Ovary (tissue), 10 donors: ENCODE measurements at places on chromosomes 12 and 14.

DNA sequence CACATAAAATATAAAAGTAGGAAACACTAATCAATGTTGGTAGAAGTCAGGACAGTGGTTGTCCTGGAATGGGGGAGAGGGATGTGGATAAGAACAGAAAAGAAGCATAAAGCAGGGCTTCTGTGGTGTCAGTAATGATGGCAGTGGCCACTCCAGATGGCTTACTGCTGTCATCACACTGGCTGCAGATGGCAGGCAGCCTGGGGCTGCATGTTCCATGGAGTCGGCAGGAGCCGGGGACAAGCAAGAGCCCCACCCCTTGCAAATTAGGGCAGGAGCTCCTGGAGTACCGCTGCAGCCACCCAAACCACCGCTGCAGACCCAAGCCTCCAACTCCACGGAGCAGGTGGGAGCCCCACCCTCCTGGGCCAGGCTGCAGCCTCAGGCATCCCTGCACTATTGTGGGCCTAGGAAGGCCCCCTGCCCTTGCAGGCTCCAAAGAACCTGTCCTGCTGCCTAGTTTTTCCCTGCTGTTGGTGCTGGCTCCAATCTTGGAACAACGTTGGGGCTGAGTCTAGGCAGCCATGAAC is 28.8 kb upstream of the SLC5A8 start:
- no peak for DNase-seq

- peak; percentile 40 for DNase-seq
Observed at GRCh38 chr12:45674181-45674977, 55.1 kb upstream of the ARID2 start.

DNA sequence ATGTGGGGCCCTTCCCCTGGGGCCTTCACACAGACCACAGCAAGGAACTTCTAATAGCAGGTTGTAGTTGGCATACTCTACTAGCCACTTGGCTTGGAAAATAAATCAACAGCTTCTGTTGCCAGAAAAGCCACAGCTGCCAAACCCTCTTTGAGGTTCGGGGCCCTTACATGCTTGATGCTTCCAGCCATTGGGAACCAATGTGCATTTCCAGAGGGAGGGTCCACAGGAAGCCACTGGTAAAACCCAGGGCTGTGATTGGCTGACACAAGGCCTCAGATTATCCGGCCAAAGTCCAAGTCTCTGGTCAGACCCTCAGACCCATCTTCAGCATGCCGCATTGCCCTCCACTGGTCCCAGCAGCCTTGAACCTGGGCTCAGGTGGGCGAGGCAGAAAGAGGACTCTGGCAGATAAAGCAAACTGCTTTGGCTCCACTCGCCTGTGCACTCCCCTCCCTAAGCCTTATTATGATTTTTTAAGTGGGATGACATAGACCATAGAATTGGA is 214.4 kb downstream of the BCL11B start:
- DNase-seq, result no peak

DNA sequence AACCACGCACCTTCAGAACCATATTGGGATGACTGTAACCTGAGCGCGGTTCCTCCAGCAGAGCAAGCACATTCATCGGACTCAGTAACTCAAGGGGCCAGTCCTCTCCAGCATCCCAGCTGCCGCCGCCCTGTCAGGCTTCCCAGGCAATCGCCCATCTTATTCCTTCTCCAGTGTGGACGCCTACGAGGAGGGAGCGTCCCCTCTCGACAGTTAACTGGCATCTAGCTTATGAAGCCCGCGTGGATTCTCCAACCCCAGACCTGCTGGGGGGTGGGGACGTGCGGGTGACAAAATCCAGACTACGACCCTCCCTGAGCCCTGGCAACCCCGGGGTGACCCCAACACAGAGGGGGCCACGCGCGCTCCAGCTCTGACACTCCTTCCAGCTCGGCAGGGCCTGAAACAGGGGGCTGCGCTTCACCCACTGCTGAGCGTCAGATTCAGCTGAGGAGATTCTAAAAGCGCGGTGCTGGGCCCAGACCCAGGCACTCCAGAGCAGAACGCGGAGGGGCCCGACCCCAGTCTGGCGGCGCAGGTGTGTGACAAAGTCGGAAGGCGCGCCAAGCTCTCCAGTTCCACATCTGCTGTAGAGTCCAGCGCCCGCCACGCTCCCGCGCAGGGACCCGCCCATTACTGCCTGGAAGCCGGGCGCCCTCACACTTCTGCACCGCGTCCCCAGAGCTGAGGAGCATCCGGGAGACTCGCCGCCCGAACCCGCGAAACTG is 43.9 kb upstream of the ESR2 start:
- no peak for DNase-seq

DNA sequence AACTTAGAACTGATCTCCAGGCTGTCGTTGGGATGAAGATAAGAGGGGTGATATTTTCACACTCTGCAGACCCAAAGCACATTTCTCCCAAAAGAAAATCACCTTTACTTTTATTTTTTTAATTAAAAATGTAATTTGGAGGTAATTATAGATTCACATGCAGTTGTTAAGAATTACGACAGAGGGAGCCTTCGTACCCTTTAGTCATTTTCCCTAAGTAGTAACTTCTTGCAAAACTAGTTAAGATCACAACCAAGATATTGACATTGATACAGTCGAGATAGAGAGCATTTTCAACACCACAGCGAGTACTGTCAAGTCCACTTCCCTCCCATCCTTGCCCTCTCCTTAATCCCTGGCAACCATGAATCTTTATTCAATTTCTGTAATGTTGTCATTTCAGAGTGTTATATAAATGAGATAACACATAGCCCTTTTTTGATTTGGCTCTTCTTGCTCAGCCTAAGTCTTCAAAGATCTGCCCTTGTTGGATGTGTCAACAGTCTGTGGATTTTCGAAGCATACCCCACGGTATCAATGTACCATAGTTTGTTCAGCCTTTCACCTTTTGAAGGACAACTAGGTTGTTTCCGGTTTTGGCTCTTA is 39.6 kb downstream of the DNAH10 start:
- no peak for DNase-seq

DNA sequence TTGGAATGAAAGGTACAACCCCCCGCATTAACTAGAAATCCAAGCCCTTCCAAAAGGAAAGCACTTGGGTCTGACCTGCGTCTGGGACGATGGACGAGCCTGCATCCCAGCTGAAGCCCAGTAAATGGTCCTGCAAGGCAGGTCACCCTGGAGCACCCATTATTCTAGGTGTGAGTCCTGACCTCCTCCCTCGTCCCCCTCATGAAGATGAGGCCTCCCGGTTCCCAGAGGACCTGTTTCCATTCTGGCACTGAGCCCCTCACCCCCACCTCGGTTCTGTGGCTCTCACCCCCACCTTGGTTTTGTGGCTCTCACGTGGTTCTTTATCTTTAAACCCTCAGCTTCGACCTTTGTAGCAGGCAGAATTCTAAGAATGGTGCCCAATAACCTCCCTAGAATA is 7.3 kb downstream of the IFI27 start:
- DNase-seq, result no peak

- peak; percentile 53 for DNase-seq
Observed at GRCh38 chr14:74804219-74804825, 41.2 kb downstream of the YLPM1 start.

DNA sequence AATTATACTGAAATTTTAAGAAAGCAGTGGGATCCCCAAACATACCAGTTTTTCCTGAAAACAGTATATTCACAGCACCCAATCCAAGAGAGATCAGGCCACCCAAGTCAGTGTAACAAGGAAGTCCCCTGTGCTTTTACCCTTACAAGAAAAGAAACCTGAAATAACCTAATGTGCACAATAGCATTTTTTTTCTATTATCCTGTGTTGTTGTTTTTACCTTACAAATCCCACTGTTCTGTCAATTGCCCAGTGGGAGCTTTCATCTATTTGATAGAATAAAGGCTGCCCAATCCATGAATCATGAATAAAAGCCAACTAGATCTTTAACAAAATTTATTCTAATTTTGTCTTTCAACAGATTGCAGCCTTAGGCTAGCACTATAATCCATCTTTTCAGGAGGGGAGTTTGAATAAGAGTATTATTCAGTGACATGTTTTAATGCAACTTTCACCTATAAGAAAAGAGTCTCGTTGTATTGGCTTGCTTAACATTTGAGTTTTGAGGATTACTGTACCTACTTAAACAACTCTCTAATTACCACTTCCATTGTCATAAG is 457.4 kb downstream of the TRHDE start:
- no peak for DNase-seq

GRCh38 chr14:72608391-72609204 is 285.3 kb downstream of the DPF3 start:
- no peak for DNase-seq

- DNase-seq, result no peak
Observed at GRCh38 chr14:93454224-93454623, 23.5 kb downstream of the UNC79 start.

- no peak for DNase-seq
Observed at GRCh38 chr12:76455582-76456345, 103.8 kb downstream of the OSBPL8 start.

- DNase-seq, result no peak
Observed at GRCh38 chr12:113435367-113435766, 13.2 kb downstream of the SDSL start.

- DNase-seq, result no peak
Observed at GRCh38 chr14:100673085-100673806, 53.4 kb upstream of the DLK1 start.

DNA sequence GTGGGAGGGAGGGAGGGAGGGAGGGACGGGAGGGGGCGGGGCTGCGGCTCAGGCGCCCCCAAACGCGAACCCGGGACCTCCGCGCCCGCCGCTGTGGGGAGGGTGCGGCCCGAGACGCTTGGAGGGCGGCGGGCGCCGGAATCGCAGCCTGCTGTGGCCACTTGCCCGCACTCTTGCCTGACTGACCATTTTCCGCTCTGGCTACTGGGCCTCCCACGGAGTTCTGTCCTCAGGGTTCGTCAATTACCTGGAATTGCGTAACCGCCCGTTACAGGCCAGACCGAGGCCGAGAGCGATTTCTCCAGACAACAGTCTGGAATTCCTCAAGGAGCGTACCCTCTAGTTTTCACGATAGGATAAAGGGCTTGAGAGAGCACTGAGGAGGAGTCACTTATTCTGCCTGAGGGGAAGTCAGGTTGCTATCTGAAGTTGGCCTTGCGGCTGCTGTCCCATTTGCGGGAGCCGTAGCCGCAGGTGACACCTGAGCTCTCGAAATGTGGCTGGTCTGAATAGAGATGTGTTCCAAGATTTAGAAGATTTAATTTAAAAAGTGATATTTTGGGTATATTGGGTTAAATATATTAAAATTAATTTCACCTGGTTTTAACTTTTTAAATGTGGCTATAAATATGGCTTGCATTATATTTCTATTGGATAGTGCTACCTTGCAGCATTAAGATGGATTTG is 446 bp upstream of the ZNF641 start:
- peak; percentile 84 for DNase-seq

DNA sequence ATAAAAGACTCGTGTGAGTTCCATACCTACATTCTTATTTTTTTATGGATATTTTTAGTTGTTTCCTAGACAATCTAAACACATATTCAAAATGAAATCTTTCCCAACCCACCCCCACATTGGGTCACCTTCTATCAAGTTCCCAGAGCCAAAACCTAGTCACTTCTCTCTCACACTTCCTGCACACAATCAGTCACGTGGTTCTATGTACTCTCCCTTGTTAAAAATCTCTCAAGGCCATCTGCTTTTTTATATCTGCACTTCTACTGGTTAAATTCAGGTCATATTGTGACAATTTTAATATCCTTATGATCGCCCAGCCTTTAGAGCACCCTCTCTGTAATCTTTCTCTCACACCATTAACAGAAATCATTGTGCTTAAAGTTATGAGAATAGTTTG is 175.0 kb upstream of the SYT10 start:
- no peak for DNase-seq

DNA sequence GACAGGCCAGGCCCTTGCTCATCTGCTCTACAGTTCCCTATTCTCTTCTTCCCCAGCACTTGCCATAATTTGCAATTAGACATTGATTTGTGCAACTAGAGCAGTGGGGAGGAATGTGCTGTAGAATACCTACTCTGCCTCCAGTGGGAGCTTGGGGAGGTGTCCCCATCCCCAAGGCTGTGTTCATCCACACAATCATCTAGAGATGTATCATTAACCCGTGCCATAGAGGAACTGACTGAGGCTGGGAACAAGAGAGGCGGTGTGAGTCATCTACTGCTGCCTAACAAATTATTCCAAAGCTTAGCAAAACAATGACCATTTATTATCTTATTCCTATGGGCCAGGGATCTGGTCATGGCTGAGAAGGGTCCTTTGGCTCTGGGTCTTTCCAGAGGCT is 5.1 kb upstream of the OTUB2 start:
- DNase-seq, result no peak

- DNase-seq, result no peak
Observed at GRCh38 chr14:103001226-103001625, 56.1 kb downstream of the CDC42BPB start.

- no peak for DNase-seq
Observed at GRCh38 chr12:114430306-114430705, 24.4 kb upstream of the TBX5 start.

DNA sequence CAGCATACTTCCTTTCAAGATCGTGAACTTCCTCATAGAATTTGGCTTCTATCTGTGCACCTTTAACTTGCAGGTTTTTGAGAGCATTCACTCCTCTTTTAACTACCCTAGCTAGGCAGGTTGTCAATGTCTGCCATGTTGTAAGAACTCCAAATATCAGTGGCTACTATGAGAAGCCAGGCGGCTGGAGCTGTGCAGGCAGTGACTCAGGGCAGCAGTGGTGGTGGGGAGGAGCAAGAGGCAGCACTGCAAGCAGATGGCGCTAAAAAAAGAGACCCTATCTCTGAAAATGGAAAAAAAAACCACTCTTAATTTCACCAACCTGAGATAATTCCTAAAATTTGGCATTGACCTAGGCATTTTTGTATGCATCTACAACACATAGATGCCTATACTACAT is 28.5 kb downstream of the YARS2 start:
- DNase-seq, result no peak

- no peak for DNase-seq
Observed at GRCh38 chr12:104529130-104529874, 72.6 kb downstream of the CHST11 start.

GRCh38 chr12:122934722-122935121 is 31.5 kb downstream of the ABCB9 start:
- DNase-seq, result no peak

DNA sequence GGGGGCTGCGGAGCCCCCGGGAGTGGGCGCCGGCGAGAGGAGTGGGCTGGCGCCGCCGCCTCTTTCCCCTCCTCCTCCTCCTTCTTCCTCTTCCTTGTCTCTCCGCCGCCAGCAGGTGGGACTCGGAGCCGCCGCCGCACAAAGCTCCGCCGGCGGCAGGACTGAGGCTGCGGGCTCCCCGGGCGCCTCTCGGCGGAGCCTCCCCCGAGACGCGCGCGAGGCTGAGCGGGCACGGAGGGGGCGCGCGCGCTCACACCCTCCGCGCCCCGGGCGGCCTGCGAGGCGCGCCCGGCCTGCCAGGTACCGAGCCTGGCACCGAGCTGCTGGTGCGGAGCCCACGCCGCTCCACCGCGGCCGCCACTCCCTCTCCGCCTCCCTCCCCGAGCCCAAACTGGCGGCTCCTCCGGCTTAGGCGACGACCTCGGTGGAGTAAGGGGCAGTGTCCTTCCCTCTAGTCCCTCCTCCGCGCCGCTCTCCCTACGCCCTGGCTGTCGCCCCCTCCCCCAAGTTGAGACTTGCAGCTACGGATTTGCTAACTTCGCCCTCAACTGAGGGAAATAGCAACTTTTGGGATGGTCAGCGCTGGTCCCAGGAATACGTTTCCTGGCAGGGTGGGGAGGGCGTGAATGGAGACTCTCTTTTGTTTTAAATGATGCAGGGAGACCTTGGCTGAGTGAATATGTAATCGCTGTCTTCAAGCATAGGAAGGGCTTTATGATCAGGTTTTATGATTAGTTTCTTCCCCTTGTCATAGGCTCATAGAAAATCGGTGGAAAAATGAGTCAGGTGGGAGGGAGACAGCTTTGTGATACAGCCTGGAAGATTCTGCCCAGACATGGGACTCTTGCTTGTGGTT is 199.5 kb upstream of the CAND1 start:
- DNase-seq, result no peak
